ENCODE measurements at places on chromosomes 3 and 15.

GRCh38 chr15:71892335-71892734, 82.0 kb downstream of the NR2E3 start:
- DNase-seq, result no peak

GRCh38 chr3:180496995-180497394, 105.0 kb upstream of the TTC14 start:
- DNase-seq, result no peak

DNA sequence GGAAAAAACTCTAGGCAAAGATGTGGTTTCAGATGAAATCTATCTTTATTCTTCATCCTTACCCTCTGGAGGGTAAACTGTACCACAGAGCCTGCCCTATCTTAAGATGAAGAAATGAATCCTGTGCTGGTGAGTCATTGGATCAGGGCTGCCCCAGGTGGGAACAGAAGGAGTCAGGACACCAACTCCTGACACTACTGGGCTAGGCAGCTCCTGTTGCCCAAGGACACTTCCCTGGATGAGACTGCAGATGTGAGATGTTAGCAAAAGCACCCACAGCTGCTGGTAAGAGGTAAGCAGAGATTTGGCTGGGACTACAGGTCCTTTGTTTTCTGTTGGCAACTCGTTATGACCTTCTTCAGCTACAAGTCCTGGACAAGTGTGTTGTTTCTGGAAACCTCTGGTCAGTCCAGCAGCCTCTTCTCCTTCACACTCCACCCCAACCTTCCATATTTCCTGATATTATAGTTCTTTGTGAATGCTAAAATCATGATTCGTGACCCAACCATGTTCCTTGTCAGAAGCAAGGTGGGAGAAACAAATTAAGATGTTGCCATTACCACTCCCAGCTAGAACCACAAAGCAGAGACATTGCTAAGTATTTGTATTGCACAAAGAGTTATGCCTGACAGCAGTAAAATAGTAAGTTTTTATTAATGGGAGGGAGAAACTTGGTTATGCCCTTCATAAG, 104.2 kb upstream of the TGFBR2 start:
- no peak for DNase-seq

GRCh38 chr15:45150481-45150880, 20.7 kb downstream of the DUOX1 start:
- DNase-seq, result no peak

- no peak for DNase-seq
Observed at GRCh38 chr3:197258168-197258755, 40.1 kb downstream of the DLG1 start.

- DNase-seq, result no peak
Observed at GRCh38 chr3:147651107-147651778, 242.1 kb downstream of the ZIC1 start.

GRCh38 chr3:46098319-46098761, 71.1 kb upstream of the XCR1 start:
- DNase-seq, result no peak

Data from fibroblast of skin of left biceps (primary cell).